Left ventricle myocardium inferior (tissue), 1 donor: ENCODE measurements at places on chromosomes 1 and 21. TPM values are rescaled to one million over a fixed set of nuclear protein-coding genes. Genes with fewer than 3 reads are reported as not detected.
A peak's percentile ranks its signal among the peaks of the same experiment; 100 is the strongest.

DNA sequence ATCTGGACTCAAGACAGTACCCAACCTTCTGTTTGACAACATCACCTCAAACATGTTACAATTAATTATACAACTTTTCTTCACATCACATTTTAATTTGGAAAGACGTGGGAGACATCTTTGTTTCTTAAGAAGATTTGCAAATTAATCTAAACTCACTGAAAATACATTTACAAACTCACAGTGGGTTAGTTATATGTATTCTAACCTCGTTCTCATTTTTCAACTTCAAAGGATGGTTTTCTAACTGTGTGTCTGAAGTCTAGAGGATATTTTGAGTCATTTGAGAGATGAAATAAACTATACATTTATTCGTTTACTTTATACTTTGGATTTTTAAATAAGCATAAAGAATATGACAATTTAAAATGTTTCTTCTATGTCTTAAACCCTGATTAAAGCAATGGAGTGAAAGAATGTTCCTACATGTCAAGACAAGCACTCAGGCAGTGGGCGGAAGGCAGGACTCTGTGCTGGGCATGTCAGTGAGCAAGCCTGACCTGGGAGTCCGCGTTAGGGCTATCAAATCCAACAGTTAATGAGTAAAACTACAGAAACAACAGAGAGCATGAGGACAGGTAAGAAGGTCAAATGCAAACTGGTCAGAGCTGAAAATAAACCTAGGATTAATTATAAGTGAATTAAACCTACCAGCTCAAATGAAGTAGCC, 76.5 kb upstream of the CTTNBP2NL start:
- DNase-seq = no peak

DNA sequence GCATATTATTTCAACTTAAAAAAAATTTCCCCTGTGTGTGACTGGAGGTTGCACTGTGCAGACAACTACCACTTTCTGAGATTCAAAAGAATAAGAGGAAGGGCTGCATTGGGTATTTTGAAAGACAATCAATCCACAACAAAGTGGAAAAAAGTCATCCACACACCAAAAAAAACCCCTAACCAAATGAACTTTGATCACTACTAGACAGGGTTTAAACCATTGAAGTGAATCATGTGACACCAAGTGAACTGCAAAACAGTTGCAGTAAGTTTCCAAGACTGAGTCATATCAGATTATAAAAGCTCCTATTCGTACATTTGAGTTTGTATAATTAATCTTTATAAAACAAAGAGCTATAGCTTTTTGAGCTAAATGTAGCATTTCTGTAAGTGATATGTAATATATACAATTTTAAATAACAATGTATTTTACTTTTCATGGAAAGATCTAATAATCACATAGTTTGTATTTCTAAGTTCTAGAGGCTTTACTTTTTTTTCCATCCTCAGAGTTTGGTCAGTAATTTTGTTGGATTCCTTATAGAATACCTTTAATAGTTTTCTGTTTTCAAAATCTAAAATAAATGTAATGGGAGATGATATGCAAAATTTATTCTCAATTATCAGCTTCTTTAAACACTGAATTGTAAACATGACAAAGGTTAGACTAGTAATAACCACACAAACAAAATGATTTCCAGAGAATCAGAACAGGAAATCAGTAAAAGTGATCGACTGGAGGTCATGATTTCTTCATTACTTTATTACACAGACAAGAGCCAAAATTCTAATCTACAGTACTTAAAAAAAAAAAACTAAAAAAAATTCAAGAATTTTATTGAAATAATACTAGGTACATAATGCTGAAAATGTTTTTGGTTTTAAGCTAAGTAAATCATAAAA, 50.5 kb upstream of the GFI1 start:
- no peak for DNase-seq

DNA sequence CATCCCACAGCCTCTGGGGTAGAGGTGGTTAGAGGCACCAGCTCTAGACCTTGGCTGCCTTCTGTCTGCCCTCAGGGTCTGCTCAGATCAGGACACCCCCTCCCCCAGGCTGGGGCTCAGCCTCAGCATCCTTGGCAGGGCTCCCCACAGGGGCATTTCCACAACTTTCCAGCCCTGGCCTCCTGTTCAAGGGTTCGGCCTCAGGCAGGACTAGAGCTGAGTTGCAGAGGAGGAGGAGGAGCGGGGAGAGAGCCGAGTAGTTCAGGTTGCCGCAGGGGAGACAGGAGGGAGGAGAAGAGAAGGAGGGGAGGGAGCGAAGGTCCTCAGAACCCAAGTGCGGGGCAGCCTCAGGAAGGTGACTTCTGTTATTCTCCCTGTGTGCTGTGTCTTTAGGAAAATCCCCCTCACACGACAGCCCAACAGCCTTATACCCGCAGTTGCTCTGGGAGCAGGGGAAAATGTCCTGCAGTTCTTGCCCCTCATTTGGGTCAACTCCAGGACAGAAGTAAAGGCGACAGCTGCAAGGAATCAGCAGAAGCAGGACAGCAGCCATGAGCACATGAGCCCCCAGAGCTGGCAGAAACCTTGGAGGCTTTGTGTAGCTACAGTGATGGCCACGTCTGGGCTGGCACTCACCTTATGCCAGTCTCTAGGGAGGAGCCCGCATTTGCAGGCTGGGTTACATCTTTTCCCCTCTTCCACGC, 46.5 kb upstream of the TENT5B start:
- no peak for DNase-seq

- DNase-seq = peak; percentile 24
Measured at GRCh38 chr1:223531742-223532341, 133.7 kb downstream of the CAPN8 start.

- no peak for DNase-seq
Measured at GRCh38 chr1:18890706-18891425, 11.5 kb downstream of the ALDH4A1 start.

DNA sequence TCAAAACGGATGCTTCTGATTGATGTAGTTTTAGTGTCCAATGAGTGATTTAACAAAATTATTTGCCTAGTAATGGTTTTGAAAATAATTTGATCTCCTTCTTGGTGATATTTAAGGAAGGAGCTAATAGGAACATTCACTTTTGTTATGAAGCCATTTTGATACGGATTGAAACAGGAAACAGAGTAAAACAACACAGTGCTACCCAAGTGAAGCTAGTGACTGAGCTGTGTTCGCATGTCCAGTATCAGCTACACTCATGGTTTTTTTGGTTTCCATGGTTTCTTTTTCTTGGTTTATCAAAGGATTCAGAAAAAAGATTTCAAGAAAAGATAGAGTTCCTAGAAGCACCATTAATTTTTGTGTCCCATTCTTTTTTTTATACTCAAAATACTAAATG, 40.1 kb upstream of the PLEKHO1 start:
- no peak for DNase-seq

The NCMAP gene
- 0.11 TPM for total RNA-seq
